ENCODE measurements at places on chromosomes 11 and 22.
A peak's percentile ranks its signal among the peaks of the same experiment; 100 is the strongest.

DNA sequence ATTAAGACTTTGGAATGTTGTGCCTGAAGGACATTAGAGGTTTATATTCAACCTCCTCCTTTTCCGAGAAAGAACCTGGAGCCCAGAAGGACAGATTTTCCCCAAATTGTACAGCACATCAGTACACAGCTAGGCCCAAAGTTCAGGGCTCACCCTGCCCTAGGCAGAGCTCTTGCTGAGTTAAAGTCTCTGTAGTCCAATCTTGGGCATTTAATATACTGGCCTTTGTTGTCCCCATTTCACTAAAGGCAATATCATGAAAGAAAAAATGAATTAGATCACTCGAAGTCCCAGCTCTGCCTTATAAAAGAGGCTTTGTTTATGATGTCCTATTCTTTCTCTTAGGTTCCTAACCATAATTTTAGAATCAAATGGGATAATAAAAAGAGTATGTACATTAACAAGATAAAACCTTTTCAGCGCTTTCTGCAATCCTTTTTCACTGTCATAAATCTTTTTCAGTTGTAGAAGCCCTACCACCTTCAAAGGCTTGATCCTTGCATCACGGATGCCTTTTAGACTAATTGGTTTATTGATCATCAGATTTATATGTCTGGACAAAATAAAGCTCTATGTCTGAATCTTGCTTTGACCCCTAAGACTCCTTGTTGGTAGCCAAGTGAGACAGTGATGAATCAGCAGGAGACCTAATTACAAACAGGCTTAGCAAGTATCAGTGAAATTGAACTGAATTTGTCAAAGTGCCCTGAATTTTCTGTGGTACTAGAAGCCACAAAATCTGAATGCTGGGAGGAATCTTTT, 39.8 kb downstream of the RELT start:
- no peak for DNase-seq

DNA sequence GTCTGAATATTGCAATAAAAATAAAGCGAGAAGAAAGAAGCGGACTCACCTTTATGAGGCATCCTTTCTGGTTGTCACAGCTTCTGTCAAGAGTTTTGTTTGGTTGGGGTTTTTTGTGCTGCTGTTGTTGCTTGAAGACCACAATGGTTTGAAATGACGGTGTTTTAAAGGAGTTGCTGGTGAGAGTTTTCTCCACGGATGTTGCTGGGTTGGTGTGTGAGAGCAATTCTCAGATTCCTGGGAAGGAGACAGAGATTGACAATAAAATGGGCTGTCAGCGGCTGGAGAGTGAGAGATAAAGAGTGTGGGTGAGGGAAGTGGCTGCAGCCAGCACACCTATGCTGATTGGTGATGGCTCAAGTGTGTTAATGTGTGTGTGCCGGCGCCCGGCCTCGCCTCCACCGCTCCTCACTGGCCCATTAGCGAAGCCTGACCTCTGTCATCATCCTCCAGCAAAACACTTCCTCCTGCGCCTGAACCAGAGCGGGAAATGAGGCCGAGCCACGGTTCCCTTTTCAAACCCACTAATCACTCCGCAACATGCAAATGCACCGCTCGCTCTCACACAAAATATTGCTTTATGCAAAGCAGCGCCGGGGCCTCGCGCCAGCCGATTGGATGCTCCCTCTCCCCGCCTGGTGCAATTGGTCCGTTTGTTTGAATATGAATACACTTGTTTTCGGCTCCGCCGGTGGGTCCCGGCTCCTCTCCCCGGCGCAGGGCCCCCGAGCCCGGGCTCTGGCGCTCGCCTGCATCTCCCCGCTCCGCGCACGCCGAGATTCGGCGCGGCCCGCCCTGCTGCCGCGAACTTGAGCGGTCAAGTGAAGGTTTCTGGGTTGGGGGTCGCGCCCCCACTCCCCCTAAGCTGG, at the start of gene PAX6:
TSS of gene PAX6 (minus strand) at position 544 of the 869 bp plus-strand sequence. CDS start 4,911 bp downstream, outside the sequence.
- DNase-seq, result peak; percentile 85

- peak; percentile 20 for DNase-seq
Measured at GRCh38 chr11:68371171-68372041, 59.0 kb downstream of the LRP5 start.

DNA sequence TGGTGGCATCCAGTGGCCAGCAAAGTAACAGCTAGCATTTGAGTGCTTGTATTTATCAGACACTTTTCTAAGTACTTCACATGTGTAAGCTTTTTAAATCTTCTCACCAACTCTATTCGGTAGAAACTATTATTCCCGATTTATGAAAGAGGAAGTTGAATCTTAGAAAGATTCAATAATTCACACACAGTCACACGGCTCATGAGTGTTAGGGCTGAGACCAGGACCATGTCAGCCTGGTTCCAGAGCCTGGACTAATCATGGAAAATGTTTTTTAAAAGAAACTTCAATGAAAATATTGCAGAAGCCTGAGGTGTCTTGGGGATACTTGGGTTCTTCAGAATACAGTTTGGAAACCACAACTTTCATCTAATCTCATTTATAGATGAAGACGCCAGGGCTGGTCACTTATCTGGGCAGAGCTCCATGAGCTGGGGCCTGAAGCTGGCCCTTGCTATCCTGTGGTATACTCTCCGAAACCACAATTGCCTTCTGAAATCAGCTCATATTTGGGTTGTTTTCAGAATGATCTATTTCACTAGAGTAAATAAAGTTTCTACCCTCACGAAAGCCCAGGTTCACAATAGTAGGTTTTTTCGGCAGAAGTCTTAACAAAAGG, 4.3 kb upstream of the CRTAM start:
- DNase-seq, result peak; percentile 30

- DNase-seq, result no peak
Measured at GRCh38 chr11:89498845-89499448, 7.8 kb upstream of the NOX4 start.

GRCh38 chr11:43925063-43925931, 17.1 kb upstream of the C11orf96 start:
- DNase-seq, result no peak

GRCh38 chr11:2153581-2154194, 7.3 kb downstream of the INS start:
- peak; percentile 61 for DNase-seq

DNA sequence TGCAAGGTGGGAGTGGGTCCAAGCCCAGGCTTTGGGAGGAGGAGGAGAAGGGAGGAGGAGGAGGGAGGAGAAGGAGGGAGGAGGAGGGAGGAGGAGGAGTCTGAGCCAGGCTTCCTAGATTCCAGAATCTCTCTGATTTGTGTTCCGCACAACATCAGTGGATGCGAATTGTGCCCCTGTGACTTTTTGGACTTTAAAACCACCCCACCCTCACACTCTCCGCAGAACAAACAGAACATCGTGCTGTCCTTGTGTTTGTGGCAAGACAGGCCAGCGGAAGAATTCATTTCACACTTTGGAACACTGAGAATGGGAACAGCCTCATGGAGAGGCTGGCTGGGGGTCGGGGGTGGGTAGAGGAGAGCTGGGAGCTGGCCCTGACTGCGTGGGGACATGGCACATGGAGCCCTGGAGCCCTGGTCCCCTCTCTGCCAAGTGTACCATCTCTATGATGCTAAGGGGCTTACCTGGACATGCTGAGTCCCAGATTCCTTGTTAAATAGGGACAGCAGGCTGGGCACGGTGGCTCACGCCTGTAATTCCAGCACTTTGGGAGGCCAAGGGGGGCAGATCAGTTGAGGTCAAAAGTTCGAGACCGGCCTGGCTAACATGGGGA, 16.4 kb upstream of the SHANK2 start:
- no peak for DNase-seq

- peak; percentile 59 for DNase-seq
Measured at GRCh38 chr11:64771861-64772260, 6.5 kb downstream of the SF1 start.

DNA sequence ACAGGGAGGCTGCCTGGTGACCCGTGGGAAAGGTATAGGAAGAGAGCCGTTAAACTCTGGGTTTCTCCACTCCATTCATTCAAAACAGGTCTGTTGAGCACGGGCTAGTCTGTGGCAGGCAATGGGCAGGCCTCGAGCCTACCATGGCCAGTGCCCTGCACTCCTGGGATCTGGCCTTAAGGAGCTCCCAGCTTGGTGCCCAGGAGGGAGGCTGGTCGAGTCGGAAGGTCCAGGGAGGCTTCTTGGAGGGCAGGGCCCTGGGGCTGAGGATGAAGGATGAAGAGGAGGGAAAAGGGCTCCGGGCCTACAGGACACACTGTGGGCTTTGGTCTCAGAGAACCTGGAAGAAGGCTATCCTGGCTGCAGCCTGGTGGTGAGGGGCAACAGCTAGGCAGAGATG, 41.9 kb upstream of the MN1 start:
- no peak for DNase-seq

DNA sequence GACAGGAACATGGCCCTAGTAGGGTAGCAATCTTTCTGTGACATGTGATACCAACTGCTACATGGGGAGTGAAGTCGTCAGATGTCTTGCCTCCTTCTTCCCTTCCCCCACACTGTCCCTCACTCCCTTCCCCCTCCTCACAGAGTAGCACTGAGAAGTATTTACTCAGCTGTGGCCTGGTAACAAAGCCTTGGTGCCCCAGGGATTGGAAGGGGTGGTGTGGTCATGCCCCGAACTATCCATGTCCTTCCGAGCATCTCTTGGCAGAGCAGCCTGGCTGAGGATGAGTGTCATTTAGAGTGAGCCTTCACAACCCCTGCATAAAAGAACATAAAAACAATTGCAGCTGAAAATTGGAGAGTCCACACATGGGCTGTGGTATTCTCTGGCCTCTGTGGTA, 46.1 kb downstream of the ARFGAP2 start:
- no peak for DNase-seq

DNA sequence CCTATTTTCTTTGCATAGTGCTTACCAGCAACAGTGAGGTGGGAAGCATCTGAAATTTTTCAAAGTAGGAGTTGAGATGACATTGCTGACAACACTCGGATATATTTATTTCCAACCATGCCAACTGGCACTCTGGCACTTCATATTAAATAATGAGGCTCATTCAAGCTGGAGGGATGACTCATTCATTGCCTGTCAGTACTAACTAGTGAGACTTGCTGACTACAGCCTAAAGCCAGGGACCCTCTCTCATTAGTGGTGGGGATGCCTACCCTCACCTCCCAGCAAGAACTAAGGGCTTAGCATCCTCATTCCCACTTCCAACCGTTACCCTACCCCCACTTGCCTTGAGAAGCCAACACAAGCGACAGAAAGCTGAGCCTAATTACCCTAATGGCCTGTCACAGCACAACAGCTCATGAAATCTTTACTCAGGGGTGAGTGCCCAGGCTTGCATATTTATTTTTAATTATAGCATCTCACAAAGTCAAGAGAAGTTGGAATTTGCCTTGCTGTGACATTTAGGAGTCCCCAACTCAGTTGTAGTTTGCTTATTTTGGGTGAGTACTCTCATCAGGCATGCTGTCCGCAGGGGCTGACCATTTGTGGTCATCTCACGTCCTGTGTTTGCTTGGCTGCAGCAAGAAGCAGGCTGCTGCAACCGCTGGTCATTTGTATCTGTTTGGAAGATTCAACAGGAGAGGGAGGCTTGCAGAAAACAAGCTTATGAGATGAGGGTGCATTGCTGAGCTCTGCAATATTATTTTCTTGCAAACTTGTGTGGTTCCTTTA, 181.6 kb upstream of the POU2AF2 start:
- no peak for DNase-seq

DNA sequence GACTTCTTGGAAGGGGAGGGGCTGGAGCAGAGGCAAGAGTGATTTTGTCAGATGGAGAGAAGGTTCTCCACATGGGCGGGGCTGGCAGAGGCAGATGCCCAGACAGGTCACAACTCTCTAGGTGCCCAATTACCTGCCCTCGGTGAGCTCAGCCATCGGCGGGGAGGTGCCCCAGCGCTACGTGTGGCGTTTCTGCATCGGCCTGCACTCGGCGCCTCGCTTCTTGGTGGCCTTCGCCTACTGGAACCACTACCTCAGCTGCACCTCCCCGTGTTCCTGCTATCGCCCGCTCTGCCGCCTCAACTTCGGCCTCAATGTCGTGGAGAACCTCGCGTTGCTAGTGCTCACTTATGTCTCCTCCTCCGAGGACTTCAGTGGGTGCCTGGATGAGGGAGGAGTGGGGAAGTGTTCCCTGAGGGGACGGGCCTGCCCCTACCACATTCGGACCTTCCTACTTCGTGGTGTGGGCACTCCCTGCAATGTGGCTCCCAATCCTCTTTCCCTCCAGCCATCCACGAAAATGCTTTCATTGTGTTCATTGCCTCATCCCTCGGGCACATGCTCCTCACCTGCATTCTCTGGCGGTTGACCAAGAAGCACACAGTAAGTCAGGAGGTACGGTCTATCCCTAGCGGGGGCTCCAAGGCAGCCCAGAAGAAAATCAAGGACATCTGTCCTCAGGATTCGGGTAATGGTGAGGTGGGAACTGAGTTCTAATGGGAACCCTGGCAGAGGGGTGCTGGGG, 15.6 kb downstream of the PGAP2 start:
- no peak for DNase-seq

- no peak for DNase-seq
Measured at GRCh38 chr11:132972565-132972964, 559.7 kb downstream of the OPCML start.

GRCh38 chr11:77144857-77145428, 16.9 kb downstream of the MYO7A start:
- no peak for DNase-seq

GRCh38 chr22:45093609-45094008, 70.1 kb upstream of the NUP50 start:
- DNase-seq, result no peak

GRCh38 chr22:24445481-24446259, 18.3 kb downstream of the ADORA2A start:
- DNase-seq, result no peak

DNA sequence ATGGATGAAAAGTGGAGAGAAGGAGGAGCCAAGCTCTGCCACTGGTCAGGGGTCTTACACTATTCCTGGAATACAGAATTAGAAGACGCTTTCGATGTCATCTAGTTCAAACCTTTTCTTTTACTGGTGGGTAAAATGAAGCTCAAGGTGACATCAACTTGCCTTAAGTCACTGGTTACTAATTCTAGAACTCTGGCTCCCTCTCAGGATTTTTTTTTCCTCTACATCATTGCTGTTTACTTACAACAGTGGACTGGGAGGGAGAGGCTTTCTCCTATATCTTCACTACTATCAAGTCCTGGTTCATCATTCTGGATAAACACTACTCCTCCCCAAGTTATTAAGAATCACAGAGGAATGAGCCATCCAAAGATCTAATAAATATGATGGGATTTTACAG, 82.9 kb downstream of the ETS1 start:
- DNase-seq, result no peak

GRCh38 chr11:4065086-4065485, 29.5 kb upstream of the RRM1 start:
- no peak for DNase-seq

GRCh38 chr11:31509051-31509428, 382 bp downstream of the IMMP1L start:
- DNase-seq, result no peak

DNA sequence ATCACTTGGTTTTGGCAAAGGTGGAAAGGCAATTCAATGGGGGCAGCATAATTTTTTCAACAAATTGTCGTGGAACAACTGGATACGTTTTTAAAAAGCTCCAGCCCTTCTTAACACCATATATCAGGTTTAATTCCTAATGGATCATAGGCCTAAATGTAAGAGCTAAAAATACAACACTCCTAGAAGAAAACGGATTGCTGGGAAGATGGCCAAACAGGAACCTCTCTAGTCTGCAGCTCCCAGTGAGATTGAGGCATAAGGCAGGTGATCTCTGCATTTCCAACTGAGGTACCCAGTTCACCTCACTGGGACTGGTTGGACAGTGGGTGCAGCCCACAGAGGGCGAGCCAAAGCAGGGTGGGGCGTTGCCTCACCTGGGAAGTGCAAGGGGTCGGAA, 32.4 kb upstream of the SCGB1D1 start:
- DNase-seq, result no peak

Data from inflammatory macrophage treated with lipopolysaccharide for 4 hours (primary cell).